ENCODE measurements at places on chromosomes 16 and 17.

DNA sequence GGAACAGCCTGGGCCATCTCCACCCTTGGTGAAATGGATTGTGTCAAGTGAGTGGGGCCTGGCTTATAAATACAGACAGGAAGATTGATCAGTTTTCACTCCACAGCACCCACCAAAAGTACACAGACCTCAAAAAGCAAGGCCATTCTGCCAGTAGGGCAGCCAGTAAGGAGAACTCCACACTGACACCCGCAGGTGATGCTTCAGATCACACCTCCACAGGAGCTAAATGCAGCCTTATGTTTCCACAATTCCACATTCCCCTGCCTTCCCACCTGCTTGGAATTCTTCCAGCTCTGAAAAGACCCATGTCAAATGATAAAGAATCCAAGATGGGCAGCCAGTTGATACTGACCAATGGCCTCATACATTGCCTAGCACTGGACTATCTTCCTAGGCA lies 191.1 kb downstream of the ZFHX3 start:
- no peak for DNase-seq

DNA sequence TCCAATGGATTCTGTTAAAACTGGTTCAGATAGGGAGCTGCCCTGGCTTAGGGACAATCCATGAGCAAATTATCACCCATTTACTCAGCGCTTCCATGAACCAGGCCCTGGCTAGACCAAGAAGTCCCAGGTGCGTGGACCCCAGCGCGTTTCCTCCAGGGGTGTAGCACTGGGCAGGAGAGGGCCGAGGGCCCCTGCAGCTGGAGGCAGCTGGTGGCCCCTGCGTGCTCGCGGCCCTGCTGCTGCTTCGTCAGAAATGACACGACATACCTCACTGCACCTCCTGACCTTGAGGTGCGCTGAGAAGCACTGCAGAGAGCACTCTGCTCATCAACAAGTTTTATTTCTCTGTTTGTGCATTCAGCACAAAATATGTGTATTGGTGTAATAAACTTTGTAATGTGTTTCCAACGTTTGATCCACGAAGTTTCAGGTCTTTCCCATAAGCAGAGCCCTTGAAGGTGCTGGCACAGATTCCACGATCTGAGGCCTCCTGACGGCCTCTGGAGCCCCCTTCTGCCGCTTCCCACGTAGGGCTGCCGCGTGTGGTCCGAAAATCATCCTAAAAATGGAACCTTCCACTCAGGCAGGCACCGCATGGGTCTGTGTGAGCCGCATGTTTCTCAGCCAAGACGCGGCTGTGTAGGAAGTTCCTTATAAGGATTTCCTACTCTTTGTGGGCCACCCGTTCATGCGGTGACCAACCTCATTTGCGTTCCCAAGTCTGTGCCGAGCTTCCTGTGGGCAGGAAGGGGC lies 50.8 kb upstream of the ZCCHC14 start:
- DNase-seq = no peak

GRCh38 chr16:10297341-10298006 lies 88.4 kb upstream of the ATF7IP2 start:
- no peak for DNase-seq

GRCh38 chr16:23642246-23642774 lies 1.0 kb downstream of the DCTN5 start:
- no peak for DNase-seq

DNA sequence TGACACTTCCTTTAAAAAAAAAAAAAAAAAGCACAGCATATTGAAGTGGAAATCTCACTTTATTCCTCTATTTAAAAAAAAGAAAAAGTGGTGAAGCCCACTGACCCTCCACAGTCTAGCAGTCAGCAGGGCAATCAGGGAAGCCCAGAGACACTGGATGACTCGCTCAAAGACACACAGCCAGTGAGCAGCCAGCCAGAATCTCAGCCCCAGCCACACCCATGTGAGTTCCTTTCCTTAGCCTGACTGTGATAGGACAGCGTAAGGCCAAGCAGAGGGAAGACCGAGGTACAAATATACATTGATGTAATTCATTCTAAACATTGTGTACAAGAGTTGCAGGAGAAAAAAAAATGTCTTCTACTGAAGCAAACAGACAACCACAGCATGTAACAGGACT lies 22.5 kb downstream of the XPO6 start:
- DNase-seq = no peak

DNA sequence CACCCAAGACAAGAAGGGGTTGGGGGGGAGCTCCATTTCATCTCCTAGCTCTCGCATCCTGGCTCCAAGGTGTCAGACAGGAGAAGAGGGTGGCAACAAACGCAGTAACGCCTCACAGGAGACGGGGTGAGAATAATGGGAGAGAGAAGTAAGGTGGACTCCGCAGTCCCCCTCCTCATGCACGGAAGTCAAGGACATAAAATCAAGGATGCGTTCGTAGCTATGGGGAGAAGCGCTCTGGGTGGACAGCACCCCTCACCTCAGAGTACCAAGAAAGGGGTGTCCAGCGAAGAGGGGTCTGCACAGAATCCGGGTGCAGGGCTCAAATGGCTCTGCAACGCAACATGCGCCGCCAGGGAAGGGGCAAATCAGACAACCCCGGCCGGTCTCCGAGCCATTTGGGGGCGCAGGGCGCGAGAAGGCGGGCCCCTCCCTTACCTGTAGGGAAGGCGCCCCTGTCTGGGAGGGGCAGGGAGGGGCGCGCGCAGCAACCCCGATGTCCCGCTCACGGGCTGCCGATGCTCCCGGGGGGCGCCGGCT lies 555 bp downstream of the HDAC5 start:
- no peak for DNase-seq

DNA sequence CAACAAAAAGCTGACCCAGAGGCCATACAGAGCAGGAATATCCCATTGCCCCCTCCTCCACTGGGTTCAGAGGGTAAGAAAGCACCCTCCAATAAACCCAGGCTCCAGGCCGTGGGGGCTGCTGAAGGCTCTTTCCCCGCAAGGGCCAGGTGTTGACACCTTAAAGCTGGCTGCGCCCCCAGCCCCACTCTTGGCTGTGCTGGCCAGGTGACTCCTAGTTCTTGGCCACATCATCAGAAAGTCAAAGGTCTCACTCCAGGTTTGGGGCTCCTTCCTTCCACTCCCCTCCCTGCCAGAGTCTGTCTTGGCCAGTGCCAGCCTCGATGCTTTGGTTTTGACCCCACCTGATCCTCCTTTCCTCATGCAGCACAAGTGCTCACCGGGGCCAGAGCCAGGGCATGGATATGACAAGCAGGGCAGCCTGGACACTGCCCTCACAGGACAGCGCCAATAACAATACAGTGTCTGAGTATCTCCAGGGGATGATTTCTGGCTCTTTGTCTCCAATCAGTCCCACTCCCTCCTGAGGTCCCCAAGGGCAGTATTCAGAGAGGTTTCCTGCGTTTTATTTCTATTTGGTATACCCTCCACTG lies 8.2 kb downstream of the SLC46A1 start:
- no peak for DNase-seq

DNA sequence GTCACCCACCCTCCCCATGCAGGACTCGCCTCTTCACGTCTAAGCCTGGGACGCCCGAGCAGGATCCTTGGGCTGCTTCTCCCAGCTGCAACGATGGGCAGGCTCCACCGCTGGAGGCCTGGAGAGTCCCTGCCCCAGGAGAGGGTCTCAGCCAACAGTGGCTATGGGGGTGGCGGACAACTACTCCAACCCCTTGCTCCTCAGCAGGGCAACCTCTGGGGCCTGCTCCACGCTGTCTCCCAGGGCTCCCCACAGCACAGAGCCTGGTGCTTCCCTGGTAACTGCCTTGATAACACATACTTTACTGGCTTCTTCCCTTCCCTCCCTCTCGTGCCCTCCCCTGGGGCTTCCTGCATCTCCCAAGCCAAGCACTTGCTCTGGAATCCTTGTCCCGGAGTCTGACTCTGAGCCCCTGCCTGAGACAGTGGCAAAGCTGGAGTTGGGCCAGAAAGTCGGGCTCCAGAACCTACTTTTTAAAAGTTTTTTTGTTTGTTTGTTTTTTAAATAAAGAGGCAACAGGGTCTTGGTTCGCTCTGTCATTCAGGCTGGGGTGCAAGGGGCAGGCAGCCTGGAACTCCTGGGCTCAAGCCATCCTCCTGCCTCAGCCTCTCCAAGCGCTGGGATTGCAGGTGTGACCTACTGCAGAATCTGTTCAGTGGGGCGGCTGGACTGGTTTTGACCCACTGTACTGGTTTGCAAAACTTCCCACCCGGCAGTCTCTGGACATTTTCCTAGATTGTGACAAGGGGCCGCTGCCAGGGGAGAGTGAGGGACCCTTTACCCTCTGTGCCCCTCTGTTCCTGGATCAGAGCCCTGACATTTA lies 99.4 kb downstream of the TNFRSF13B start:
- no peak for DNase-seq

DNA sequence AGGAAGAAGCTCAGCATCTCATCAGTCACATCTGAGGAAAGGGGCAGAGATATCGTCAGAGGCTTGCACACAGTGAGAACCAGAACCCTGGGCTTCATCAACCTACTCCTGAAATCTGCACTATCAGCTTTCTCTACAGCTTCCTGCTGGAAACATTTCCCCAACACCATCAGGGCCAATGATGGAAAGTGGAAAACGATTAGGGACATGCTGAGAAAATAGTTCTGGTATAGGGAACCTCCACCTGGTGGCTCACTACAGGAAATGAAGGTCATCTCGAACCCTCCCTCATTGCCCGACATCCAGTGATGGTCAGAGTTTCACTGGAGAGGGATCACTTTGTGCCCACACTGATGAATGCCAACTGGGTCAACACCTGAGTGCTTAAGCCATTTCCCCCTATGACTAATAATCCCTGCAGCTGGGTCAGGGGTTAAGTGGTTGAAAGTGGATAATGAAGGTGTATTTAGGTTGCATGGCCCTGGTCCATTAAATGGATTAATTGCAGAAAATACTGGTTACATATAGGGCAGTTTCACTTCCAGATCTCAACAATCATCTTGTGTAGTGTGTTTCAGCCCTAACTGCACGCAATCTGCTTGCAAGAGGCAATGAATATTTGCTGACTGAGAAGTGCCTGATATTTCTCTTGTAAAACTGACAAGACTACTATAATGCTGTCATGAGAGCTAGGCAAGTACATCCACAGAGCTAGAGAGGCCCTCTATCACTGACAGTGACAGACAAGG lies 43.1 kb upstream of the GSG1L start:
- no peak for DNase-seq

DNA sequence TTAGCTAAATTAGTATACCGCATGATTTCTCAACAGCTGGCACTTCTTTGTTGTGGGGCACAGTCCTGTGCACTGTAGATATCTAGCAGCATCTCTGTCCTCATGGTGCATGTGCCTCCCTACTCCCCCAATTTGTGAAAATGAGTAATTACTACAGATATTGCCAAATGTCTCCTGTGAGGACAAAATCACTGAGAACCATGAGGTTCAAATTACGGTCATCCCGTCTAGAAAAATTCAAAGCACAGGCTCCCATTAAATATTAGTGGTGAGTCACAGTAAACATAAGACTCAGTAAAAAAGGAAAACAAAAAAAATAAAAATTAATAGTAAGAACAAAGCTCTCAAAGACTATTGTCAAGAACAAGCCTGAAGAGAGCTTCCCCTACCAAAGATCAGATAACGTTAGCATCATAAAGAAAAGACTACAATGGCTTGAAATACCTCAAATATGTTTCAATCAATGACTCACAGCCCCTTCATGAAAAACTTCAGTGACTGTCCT lies 57.8 kb downstream of the STH start:
- no peak for DNase-seq

- no peak for DNase-seq
Measured at GRCh38 chr17:74239172-74239571, 25.8 kb downstream of the TTYH2 start.

DNA sequence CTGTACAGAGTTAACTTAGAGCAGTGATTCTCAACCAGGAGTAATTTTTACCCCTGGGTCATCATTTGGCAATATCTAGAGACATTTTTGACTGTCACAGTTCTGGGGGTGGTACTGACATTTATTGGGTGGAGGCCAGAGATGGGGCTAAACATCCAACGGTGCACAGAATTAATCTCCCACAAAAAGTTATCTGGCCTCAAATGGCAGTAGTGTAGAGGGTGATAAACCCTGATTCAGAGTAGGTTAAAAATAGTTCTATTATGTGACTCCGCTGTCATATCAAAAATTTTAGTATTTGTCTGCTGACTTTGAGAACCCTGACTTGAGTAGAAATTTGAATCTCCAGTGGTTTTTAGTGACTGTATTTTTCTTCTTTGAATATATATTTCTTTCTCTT lies 19.1 kb downstream of the VPS35L start:
- DNase-seq = no peak

DNA sequence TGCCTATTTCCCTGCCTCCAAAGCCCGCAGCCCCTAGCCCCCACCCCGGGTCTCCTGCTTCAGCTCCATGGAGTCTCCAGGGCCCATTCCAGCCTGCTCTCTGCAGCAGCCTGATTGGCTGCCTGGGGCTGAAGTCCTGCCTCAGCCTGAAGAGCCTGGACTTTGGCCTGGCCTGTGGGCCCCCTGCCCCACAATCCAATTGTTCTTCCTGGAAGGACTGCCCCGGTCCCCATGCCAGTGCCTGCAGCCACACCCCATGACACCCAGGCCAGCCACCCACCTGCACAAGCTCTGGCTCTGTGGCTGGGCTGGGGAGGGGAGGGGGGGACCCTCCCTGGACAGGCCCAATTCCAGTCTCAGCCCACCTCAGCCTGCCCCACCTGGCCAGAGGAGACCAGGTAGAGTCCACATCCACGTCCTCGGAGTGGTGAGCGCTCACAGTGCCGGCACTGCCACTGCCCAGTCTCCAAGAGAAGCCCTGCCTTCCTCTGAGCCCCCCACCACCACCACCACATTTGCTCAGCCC lies 12.3 kb downstream of the ENPP7 start:
- no peak for DNase-seq

GRCh38 chr16:19753815-19754643 lies 36.0 kb downstream of the IQCK start:
- no peak for DNase-seq

GRCh38 chr17:9942885-9943284 lies 37.8 kb upstream of the RCVRN start:
- no peak for DNase-seq

DNA sequence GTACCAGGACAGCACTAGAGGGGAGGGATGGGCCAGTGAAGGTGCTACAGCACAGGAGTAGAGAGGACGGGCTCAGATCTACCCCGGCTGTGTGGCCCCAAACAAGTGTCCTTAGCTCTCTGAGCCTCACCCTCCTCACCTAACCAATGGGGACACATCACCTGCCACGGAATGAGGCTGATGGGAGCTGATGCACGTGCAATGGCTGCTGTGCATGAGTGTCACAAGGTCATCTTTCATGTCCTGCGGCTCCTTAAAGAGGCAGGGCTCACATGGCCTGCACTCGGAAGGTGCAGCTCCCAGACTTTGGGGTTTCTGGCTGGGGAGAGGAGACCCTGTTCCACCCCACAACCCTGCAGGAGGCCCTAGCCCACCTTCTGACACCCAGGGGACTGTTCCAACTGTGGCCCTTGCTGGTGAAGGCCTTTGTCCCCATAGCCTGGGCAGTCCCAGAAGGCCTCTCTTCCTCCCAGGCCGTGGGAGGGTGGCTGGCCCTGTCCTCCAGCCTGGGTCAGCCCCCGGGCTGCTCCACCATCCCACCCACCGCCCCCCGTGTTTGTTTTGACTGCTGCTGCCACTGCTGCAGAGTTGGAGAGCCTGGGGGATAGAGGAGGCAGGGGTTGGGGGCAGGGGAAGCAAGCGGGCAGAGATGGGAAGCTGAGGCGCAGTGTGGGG lies 10.5 kb downstream of the HAP1 start:
- DNase-seq = no peak

- DNase-seq = no peak
Measured at GRCh38 chr16:88309908-88310265, 72.9 kb upstream of the ZNF469 start.
